ENCODE measurements at places on chromosomes 3 and 15.

DNA sequence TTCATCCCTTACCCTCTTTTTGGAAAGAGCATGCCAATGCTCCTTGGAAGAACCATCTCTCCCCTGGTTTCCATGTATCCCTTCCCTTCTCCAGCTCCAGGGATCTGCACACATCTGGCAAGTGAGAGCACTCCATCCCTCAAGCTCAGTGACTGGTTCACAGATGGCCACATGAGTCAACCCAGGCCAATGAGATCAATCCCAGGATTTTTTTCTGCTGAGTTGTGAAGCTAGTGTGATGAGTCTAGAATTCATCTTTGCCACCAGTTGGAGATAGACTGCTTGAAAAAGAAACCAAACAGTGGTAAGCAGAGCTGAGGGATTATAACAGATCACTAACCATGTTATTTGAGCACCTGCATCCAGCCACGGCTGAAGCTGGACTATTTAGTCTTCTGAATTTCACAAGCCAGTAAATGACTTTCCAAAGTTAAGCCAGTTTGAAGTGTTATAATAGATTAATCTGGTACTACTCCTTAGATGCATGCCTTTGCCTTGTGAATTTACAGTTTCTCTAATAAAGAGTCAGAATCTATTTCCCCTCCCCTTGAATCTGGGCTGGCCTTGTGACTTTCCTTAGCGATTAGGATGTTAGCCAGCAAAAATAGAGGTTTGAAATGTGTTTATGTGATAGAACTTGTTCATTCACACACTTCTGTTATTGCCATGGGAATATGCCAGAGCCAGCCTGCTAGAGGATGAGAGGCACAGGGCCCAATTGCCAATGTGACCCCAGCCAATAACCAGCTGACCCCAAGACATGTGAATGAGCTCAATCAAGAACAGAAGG is 159.8 kb downstream of the WNT5A start:
- no peak for DNase-seq

DNA sequence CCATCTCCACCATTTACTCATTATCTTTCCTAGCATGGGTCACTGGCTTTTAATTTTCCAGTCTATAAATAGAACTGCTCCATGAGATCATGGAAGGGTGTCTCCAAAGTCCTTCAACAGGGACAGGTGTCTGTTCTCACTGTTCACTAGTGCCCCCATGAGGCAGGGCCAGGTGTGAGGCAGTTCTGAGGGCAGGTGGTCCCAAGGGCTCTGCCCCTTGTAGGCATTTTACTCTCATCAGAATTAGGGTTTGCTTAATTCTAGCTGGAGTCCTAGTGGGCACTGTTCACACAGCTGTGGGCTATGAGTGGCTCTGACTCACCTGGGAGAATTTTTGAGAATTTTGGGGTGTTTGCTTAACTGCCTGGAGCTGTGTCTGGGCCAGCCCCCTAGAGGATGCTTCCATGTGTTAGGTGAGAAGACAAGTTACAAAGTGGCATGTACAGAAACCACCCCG is 248.0 kb upstream of the LYSMD4 start:
- DNase-seq, result no peak

DNA sequence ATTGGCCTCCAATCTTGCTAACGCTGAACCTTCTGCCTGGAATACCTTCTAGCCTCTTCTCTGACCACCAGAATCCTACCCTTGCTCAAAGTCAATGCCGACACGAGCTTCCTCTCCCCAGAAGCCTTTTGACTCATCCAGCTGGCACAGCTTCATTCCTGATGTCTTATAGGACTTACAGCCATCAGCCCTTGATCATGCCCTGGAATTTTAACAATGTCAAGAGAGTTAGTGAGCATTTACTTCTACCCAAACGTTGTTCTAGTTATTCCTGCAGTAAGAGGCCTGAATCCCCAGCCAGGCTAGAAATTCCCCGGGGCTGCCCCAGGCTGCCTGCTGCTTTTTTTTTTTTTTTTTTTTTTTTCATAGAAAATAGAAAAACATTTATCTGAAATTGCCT is 3.9 kb downstream of the CYP1A2 start:
- DNase-seq, result no peak

DNA sequence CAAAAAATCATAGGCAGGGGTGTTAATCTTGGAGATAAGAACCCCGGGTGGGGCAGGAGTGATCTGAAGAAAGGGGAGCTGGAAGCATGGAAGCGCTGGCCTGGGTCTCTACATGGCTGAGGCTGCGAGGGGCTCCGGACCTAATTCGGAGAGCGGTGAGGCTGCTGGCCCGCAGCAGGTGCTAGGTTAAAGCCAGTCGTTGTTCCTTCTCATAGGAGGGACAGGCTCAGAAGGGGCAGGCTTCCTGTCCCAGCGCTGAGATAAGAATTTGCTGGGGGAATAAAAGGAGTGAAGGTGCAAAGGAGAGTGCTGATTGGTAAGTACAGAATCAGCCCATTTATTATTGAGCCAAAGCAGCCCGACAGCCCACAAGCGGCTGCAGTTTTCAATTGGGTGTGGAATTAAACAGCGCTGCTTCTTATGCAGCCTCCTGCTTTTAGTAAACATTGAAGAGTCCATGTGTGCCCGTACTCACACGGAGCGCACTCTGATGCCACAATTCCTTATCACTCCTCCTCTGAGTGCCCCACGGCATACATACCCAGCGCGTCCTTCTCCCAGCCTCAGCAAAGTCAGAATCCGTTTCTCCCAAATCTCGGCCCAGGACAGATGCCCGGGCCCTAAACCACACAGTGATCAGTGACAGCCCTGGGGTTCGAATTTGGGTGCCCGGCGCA is 17.1 kb downstream of the CHST13 start:
- peak; percentile 40 for DNase-seq

DNA sequence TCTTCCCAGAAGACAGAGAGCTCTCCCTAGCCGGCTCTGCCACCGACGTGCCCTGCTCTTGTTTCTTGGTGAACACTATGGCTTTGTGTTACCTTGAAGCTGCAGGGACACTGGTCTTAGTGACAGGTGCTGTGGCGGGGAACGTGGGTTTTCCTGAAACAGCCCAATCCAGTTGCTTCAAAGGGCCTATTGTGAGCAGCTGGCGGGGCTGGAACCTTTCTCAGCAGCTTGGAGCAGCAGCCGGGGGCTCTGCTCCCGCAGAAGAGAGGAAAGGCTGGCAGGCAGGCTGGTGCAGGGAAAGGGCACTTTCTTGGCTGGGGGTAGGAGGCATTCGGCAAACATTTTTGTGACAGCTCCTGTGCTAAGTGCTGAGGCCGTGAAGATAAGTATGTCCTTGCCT is 12.8 kb downstream of the MYZAP start:
- DNase-seq, result no peak
